ENCODE measurements at places on chromosomes 16 and 17. TPM values are rescaled to one million over a fixed set of nuclear protein-coding genes. Genes with fewer than 3 reads are reported as not detected.

DNA sequence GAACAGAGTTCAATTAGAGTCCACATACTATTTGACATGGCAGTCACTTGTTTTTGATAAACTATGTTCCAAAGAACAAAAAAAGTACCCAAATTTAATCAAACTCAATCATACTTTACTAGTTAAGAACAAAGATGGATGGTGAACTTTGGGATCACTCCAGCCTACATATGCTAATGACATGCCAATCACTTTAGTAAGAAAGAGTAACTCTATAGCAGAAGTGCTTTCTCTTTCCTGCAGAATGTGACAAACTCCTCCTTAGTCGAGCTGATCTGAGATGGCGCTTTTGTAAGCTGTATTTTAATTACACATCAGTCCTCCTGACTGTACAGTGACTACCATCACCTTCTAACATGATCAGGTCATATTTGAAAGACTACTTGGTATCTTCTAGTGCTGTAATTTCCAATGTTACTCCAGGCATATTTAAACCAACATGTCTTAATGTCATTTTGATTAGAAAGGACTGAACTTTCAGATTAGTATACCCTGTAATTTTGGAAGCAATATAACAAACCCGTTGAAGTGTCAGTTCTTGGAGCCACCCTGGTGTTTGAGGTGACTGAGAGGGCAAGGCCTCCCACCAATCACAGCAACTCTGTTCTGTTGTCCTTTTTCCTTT is 4.1 kb downstream of the NETO2 start:
- H3K36me3 ChIP-seq, result no peaks in the 10 kb centered on the region
- peaks cover 12% of the 10 kb centered on the region for H3K27me3 ChIP-seq
- H3K27ac ChIP-seq, result no peak overlapping the region
- H3K4me1 ChIP-seq, result peaks cover 8% of the 10 kb centered on the region
- peak; percentile 14 for DNase-seq
- H3K4me3 ChIP-seq, result no peak overlapping the region

DNA sequence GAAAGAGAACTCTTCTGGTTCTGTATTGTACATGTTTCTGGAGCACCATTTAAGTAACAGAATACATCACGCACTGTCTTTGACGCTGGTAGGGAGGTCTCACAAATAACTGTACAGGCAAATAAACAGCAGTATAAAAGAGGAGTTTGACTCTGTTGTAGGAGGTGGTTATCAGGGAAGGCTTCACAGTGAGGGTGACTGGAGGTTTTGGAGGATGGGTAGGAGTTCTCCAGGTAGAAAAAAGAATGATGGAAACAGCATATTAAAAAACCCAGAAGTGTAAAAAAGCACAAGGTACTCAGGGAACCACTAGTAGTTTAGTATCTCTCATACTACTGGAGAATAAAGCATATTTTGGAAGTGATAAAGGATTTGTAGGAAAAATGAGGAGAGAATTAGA is 2.7 kb upstream of the SLC6A2 start:
- H3K4me1 ChIP-seq, result no peaks in the 10 kb centered on the region
- H3K4me3 ChIP-seq, result no peak overlapping the region
- no peaks in the 10 kb centered on the region for H3K36me3 ChIP-seq
- DNase-seq, result no peak

PRR35 gene
- total RNA-seq, result not detected

SALL1 gene
- 24.8 TPM for total RNA-seq

- H3K36me3 ChIP-seq, result no peaks in the 10 kb centered on the region
- no peak overlapping the region for H3K27ac ChIP-seq
- peaks cover 24% of the 10 kb centered on the region for H3K4me1 ChIP-seq
- H3K4me3 ChIP-seq, result no peak overlapping the region
Observed at GRCh38 chr17:29014716-29015115, 8.9 kb upstream of the SEZ6 start.

DNA sequence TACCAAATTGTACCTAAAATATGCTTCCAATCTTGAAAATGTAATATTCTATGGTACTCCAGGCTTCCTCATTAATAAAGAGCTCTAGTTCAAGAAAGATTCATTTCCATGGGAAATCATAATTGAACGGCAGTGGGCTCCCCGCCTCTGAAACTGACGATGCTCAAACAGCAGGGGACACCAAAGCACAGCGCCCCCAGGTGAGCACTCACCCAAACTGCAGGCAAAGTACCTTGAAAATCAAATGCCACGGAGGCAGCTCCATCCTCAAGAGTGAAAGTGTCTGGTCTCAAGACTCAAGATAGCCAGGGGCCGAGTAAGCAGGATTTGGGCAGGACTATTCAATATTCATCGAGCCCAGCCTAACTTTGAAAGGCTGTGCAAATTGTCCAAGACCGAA is 217.4 kb upstream of the TNRC6C start:
- H3K4me1 ChIP-seq, result peaks cover 3% of the 10 kb centered on the region
- no peaks in the 10 kb centered on the region for H3K36me3 ChIP-seq
- peak; percentile 10 for DNase-seq
- H3K4me3 ChIP-seq, result no peak overlapping the region
- H3K27ac ChIP-seq, result no peak overlapping the region
- H3K27me3 ChIP-seq, result no peaks in the 10 kb centered on the region

DNA sequence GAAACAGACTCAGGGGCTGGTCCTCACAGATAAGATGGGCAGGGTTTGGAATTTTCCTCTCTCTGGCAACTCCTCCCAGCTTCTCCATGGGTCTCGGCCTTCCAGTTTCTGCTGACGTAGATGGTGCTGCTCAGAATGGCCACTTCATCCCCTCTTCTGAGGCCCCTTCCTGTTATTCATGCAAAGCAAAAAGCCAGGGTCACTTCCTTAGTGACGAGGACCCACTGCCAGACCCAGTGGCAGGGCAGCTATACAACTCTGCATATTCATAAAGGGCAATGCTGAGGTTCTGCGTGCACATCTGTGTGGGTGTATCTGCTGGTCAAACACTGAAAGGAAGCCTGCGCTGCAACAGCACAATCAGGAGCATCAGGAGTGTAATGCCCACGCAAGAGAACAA is 108.8 kb downstream of the WSCD1 start:
- H3K36me3 ChIP-seq, result no peaks in the 10 kb centered on the region
- no peak overlapping the region for H3K27ac ChIP-seq
- DNase-seq, result no peak
- peaks cover 67% of the 10 kb centered on the region for H3K27me3 ChIP-seq
- no peak overlapping the region for H3K4me3 ChIP-seq

GRCh38 chr16:89052890-89053724 is 40.5 kb upstream of the ACSF3 start:
- H3K27me3 ChIP-seq, result no peaks in the 10 kb centered on the region
- peaks cover 40% of the 10 kb centered on the region for H3K4me1 ChIP-seq
- H3K36me3 ChIP-seq, result no peaks in the 10 kb centered on the region
- peak overlapping the region; percentile 59 for H3K4me3 ChIP-seq
- peak; percentile 79 for DNase-seq

ZACN gene
- total RNA-seq, result not detected

- H3K4me3 ChIP-seq, result no peak overlapping the region
- H3K36me3 ChIP-seq, result no peaks in the 10 kb centered on the region
- peak; percentile 78 for DNase-seq
- H3K27ac ChIP-seq, result no peak overlapping the region
- no peaks in the 10 kb centered on the region for H3K27me3 ChIP-seq
Observed at GRCh38 chr16:31382485-31383161, 10.5 kb upstream of the ITGAD start.

GRCh38 chr17:11953924-11954323 is 43.4 kb downstream of the ZNF18 start:
- H3K36me3 ChIP-seq, result no peaks in the 10 kb centered on the region
- no peak overlapping the region for H3K27ac ChIP-seq
- no peaks in the 10 kb centered on the region for H3K27me3 ChIP-seq
- no peak for DNase-seq

GRCh38 chr17:80104956-80105375 is 3.6 kb downstream of the GAA start:
- no peak overlapping the region for H3K27ac ChIP-seq
- H3K27me3 ChIP-seq, result no peaks in the 10 kb centered on the region
- DNase-seq, result no peak
- peaks cover 10% of the 10 kb centered on the region for H3K4me1 ChIP-seq
- H3K36me3 ChIP-seq, result no peaks in the 10 kb centered on the region

GRCh38 chr17:50883850-50884438 is 17.8 kb upstream of the TOB1 start:
- H3K27ac ChIP-seq, result no peak overlapping the region
- no peaks in the 10 kb centered on the region for H3K4me1 ChIP-seq
- no peaks in the 10 kb centered on the region for H3K36me3 ChIP-seq
- H3K27me3 ChIP-seq, result no peaks in the 10 kb centered on the region

DNA sequence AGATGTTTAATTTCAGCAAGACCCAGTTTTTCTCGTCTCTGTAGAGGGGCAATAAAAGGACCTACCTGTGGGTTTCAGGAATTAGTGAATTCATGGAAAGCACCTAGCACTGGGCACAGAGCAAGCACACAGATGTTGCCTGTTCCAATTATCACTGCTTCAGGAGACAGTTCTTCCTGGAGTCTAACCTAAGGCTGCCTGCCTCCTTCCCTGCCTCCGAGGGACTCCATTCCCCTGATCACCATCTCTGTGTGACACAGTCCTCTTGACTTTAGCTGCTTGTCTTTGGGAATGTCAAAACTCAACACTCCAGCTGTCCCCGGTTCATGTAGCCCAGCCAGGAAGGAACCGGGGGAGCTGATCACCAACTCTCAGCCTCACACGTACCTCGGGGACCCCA is 474.9 kb downstream of the SLC39A11 start:
- H3K4me1 ChIP-seq, result no peaks in the 10 kb centered on the region
- no peak for DNase-seq
- H3K36me3 ChIP-seq, result no peaks in the 10 kb centered on the region
- no peaks in the 10 kb centered on the region for H3K27me3 ChIP-seq
- H3K4me3 ChIP-seq, result no peak overlapping the region

GRCh38 chr17:61581611-61582349 is 9.2 kb downstream of the NACA2 start:
- DNase-seq, result no peak
- H3K4me3 ChIP-seq, result no peak overlapping the region
- H3K4me1 ChIP-seq, result no peaks in the 10 kb centered on the region
- no peaks in the 10 kb centered on the region for H3K27me3 ChIP-seq

- H3K27me3 ChIP-seq, result no peaks in the 10 kb centered on the region
- DNase-seq, result peak; percentile 86
- peaks cover 16% of the 10 kb centered on the region for H3K4me1 ChIP-seq
- H3K27ac ChIP-seq, result peak overlapping the region; percentile 84
Observed at GRCh38 chr17:1487939-1488825, 4.3 kb downstream of the MYO1C start.

DNA sequence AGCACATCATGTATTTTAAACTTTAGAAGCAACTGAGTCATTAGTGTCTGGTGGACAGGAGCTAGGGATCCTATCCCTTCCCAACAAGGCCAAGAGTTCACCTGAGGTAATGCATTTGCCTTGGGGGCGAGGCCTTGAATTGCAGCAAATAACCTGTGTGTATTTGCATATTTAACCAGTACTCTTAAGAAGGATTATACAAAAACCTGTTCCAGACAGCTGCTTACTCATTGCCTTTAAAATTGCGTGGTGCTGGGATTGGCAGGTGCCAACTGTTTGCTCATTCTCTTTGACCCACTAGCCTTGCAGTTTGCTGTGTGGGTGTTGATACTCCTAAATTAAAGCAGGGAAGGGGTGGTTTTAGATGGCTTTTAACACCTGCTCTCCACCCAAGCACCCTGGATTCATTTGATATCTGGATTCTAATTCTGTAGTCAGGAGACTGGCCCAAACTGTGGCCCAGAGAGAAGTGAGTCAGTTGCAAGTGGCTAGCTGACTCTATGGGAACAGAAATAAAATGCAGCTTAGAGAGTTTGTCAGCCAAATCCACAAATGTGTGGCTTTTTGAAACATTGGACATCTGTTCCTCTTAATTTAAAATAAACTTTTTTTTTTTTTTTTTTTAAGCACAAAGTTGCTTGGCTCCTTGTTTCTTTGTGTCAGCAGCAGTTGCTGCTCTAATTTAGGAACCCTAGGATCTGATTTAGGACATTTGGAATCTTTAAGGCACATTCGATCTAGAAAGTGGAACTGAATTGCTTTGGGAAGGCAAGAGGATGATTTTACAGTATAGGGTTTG is 46.9 kb downstream of the TUBD1 start:
- no peaks in the 10 kb centered on the region for H3K27me3 ChIP-seq
- no peak overlapping the region for H3K4me3 ChIP-seq
- H3K36me3 ChIP-seq, result peaks cover 2% of the 10 kb centered on the region
- DNase-seq, result no peak

KRTAP4-5 gene
- total RNA-seq, result not detected

SLC13A2 gene
- total RNA-seq, result not detected

- no peak overlapping the region for H3K4me3 ChIP-seq
- no peak overlapping the region for H3K27ac ChIP-seq
- DNase-seq, result no peak
- H3K4me1 ChIP-seq, result no peaks in the 10 kb centered on the region
Observed at GRCh38 chr17:38970804-38971203, 3.6 kb upstream of the FBXO47 start.

DNA sequence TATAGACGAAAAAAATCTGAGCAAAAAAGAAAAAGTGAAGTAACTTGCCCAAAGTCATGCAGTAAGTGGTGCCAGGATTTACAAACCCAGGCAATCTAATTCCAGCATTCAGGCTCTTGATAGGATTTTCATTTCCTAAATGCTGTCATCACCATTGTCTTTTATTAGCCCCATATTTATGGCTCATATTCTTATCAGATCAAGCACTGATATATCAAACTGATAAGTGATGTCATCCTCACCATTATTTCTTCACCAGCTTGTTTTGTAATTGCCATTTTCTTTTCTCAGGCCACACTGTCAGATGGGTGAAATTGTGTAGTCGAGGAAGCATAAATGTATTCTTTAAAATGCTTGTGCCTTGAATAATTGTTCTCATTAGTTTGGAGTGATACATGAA is 1.3 kb downstream of the RAD51C start:
- H3K4me3 ChIP-seq, result peak overlapping the region; percentile 60
- H3K4me1 ChIP-seq, result peaks cover 6% of the 10 kb centered on the region
- no peaks in the 10 kb centered on the region for H3K27me3 ChIP-seq
- no peak overlapping the region for H3K27ac ChIP-seq

Measured in A673 (cell line).